Fibroblast of lung (primary cell): ENCODE measurements at places on chromosomes 5 and 9. TPM values are rescaled to one million over a fixed set of nuclear protein-coding genes. Genes with fewer than 3 reads are reported as not detected.

GRCh38 chr5:407051-407450 lies 35.9 kb upstream of the EXOC3 start:
- DNase-seq: no peak

The ENHO gene
- under 0.01 TPM in 1 of 2 replicates, not detected in the other for total RNA-seq

GRCh38 chr5:100842080-100842479 lies 61.0 kb downstream of the ST8SIA4 start:
- no peak for DNase-seq

DNA sequence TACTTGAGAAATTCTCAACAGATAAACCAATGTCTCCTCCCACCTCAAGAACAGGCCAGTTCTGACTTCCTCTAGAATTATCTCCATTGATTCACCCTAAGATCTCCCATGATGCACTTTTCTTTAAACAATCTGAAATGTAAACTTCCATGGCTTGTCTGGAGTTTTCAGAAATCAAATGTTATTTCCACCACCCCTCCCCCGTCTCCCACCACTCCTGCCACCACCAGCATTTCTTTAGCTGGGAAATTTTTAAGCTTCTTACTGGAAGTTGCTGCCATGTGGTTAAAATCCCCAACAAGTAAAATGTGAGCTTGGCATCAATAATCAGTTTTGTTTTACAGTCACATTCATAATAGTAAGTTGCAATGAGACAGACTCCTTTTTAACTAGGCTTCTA lies 32.8 kb upstream of the BASP1 start:
- peak; percentile 64 for DNase-seq

DNA sequence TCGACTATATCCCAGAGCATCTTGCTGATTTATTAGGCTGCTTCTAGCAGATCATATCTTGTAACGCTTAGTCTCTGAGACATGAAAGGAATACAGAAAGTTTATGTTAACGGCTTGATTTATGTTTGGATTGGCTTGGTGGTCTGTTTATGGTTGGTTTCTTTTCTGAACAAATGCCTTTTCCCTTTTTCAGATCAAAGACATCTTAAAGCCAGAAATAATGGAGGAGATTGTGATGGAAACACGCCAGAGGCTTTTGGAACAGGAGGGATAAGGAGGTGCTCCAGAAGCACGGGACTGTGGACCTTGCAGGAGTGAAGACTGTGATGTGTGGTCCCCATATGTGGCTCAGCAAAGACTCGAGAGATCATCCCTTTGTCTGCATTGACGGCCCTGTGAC lies 9.9 kb downstream of the EXOSC2 start:
- DNase-seq: no peak

- no peak for DNase-seq
These were observed 19.4 kb downstream of the S1PR3 start for GRCh38 chr9:89010526-89011111.

GRCh38 chr5:132679717-132680380 lies 6.1 kb downstream of the IL4 start:
- DNase-seq: no peak

The PDE8B gene
- total RNA-seq: 0.17 and 0.26 TPM in 2 replicates

DNA sequence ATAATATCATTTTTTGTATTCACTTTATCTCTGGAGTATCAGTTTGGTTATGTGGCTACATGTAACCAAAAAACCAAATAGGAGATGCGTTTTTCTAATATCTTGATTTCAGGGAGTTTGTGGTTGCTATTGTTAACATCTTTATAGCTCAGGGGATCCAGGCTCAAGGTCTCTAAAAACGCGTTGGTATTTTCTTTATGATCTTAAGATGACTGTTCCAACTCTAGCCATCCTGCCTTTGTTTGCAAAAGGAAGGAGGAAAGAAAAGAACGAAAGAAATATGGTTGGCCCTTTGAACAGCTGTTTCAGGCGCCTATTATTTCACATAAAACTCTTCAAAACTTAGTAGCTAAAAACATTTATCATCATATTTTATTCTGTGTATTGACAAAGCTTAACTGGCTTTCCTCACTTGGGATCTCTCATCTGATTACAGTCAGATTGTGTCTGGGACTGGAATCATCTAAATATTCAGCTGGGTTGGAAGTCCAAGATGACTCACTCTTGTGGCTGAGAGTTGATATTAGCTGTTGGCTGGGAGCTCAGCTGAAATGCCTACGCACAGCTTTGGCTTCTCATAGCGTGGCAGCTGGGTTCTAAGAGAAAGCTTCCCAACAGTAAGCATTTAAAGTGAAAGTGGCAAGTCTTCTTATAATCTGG lies 60.1 kb downstream of the FAM174A start:
- DNase-seq: peak; percentile 97

GRCh38 chr9:116490321-116490720 lies 196.8 kb upstream of the TRIM32 start:
- no peak for DNase-seq

- no peak for DNase-seq
These were observed 650 bp downstream of the MYORG start for GRCh38 chr9:34375901-34376595.

- DNase-seq: peak; percentile 53
These were observed 1937.1 kb upstream of the WWC1 start for GRCh38 chr5:166354332-166354731.

The CRB2 gene
- under 0.01 TPM in 1 of 2 replicates, not detected in the other for total RNA-seq

DNA sequence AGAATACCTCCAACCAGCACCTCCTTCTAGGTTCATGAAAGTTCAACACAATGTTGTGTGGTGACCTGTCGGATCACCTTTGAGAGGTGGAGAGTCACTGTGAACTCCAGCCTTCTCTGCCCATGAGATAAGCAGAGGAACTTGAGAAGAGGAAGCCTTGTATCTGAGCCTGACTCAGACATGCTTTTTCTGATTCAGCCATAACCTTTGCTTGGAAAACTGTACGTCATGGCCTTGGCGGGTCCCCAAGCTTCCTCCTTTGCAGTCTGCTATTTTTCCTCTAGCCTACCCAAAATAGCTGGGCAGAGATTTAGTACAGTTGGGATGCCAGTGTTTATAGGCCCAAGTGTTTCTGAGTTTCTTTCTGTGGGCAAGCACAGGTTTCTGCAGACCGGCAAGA lies 274.7 kb downstream of the CETN3 start:
- peak; percentile 42 for DNase-seq

DNA sequence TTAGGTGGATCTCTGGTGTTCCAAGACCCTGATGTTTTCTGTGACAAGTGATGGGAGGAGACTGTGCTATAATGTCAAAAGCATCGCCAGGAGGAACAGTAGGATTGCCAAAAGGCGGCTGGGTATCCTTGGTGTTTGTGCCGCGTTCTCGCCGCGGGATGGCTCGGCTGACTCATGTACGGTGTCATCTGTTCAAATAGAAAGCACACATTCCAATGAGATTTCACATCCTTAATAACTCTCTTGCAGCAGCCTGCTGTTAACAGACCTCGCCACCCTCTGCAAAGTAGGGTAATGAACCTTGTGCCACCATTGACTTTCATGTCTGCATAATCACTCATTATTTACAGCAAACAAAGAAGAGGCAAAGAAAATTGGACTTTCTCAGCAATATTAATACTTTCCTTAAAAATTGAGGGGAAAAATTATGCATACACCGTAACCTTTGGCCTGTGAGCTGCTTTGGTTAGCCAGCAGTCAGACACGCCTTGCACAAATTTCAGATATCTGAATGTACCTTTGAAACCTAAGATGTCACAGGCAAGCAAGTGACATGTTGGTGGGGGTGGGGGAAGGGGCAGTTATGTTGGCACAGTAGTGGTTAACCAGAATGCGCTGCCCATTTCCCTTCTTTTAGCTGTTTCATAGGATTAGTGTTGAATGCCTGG lies 289.4 kb downstream of the EFNA5 start:
- DNase-seq: peak; percentile 88

GRCh38 chr5:140246378-140247122 lies 56.4 kb downstream of the PFDN1 start:
- DNase-seq: peak; percentile 57

DNA sequence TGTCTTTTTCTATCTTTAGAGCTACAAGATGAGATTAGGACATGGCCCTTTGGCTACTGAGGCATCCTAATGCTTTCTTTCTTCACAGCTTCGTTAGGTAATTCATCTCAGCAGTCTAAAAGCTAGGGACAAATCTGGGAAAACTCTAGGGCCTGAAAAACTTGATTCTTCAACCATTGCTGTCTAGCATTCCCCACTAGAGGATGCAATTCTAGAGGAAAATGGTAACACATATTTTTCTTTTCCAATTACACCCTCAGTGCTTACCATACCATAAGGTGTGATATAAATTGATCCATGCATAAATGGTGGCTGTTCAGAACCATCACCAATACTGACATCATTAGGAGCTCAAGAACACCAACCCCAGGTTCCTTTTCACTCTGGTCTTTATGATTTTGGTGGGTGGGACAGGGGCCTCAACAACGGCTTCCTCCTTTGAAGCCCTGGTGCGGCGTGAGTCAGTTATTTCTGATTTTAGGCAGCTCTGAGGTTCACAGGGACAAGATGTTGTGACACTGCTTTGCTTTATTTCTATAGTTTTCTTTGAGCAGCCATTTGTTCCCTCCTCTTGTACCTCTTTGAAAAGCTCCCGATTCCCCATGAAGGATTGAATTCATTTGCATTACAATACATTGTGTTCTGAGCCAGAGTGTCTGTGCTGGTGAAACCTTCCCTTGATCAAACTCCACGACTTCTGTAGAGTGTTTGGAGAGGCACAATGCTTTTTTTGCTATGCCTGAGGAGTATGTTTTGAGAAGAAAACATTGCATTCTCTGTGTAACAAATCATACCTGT lies 526.0 kb upstream of the TRPC7 start:
- DNase-seq: no peak

GRCh38 chr5:157690690-157691433 lies 19.5 kb downstream of the C5orf52 start:
- DNase-seq: no peak

DNA sequence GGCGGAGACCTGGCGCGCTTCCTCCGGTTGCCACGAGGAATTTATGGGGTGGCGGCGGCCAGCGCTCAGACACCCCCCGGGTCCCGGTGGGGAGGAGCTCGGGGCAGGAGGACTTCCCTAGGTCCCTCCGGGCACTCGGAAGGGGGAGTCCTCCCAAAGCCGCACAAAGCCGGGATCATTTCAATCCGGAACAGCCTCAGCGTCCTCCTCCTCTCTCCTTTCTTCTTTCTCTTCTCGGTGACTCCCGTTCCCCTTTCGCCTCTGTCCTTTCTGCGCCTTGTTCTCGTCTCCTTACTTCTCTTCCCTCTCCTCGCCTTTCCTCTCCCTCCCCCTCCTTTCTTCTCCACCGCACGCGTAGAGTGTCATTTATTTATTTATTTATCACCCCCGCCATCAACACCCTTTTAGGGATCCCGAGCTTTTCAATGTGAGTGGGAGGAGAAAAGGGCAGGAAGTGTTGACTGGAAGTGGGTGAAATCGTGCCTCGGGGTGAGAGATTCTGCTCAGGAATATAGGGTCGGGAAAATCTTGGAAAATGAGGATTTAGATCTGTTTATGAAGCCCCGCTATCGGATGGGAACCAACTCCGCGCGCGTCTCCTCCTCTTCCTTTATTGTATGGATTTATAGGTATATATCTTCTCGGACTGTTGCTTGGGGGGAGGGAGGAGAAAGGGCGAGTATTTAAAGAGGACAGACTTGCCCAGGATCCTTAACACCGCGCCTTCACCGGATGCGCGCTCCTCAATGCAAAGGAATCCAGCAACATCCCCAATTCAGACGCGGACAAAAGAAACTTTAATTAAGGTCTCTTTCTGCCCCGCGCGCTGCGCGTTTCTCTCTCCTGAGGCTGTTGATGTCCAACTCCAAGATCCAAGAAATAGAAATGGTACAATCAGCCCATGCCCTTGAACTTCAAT lies 2.0 kb upstream of the ZNF462 start:
- peak; percentile 47 for DNase-seq

GRCh38 chr5:162654661-162655405 lies 587.3 kb downstream of the GABRG2 start:
- DNase-seq: no peak

The PTGDS gene
- total RNA-seq: 89.9 and 90.3 TPM in 2 replicates

The TUBB4B gene
- total RNA-seq: 106 and 111 TPM in 2 replicates

- no peak for DNase-seq
These were observed 9.4 kb downstream of the SCGB3A2 start for GRCh38 chr5:147887930-147888329.

DNA sequence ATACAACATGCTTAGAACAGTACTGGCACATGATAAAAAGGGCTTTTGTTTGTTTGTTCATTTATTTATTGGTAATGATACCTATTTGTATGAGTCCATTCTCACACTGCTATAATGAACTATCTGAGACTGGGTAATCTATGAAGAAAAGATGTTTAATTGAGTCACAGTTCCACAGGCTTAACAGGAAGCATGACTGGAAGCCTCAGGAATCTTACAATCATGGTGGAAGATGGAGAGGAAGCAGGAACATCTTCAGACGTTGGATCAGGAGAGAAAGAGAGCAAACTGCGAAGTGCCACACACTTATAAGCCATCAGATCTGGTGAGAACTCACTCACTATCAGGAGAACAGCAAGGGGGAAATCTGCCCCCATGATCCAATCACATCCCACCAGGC lies 847.7 kb downstream of the CDH18 start:
- DNase-seq: no peak

DNA sequence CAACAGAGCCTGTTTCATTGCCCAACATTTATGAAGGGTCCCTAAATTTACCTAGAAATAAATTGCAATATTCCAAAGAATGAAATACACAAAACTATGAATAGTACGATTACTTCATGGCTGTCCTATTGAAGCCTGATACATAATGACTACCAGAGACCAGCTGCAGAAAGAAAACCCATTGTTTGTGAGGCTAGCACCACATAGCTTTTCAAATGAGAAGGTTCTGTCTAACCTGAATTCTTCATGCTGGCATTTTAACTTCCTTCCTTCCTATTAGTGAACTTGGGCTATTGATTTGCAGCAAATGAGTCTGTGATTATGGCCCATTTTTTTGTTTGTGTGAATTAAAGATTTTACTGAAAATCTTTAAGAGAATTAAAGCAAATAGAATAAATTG lies 47.3 kb downstream of the MEGF10 start:
- DNase-seq: no peak

The PCDHAC2 gene
- 1.7 and 2.6 TPM in 2 replicates for total RNA-seq

DNA sequence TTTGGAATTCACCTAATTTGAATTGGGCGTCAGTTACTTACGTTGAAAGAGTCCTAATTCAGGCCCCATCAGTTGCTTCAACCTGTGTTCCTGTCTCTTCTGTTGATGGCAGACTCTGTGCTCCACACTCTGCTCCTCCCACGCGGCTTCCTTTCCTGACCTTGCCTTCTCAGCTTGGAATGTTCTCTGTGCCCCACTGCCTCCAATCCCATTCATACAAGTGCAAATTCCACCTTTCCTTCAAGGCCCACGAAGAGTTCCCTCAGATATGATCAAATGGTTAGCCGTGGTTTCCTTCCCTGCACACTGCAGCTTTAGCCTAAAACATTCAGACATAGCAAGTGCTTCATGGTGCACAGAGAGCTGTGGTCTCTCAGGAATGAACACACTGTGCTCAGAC lies 65.7 kb downstream of the SREK1 start:
- DNase-seq: peak; percentile 36

- peak; percentile 70 for DNase-seq
These were observed 16.3 kb downstream of the CLTA start for GRCh38 chr9:36207016-36207415.

- DNase-seq: peak; percentile 80
These were observed 3.5 kb upstream of the WDR38 start for GRCh38 chr9:124849801-124850200.
